Hematopoietic multipotent progenitor cell treated with erythropoietin and hydrocortisone succinate and interleukin-3 and kit ligand, for 4 days (in vitro differentiated cells): ENCODE measurements at places on chromosomes 2 and 18.
A peak's percentile ranks its signal among the peaks of the same experiment; 100 is the strongest.

DNA sequence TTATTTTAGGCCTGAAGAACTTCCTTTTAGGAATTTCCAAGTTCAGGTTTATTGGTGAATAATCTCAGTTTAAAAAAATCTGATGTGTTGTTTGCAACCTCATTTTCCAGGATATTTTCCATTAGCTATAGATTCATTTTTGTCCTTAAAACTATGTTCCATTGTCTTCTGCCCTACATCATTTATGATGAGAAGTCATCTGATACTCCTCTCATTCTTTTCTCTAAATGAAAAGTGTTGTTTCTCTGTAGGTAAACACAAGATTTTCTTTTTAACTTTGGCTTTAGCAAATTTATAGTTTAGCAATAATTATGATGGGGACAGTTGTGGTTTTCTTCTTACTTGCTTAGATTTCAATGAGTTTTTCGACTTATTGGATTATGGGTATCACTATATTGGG, 427.3 kb downstream of the DCDC2C start:
- no peak for DNase-seq

GRCh38 chr18:73636355-73636754, 511.3 kb downstream of the FBXO15 start:
- DNase-seq, result no peak

GRCh38 chr2:128269990-128270671, 48.5 kb downstream of the HS6ST1 start:
- no peak for DNase-seq

DNA sequence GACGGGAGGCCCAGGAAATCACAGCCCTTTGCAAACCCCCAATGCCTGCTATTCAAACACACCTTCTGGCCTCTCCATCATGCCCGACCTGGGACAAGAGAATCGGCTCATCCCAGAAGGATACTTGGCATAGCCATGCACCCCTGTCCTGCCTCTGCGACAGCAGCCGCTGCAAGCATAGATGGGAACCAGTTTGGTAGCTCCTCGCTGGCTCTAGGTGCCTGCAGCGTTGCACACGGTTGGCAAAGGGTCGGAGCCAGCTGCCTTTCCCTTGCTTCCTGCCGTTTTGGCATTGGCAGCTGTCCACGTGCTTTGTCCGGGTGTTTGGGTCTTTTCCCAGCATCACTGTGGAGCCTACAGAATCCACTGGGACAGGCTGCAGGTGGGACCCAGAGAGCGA, 76.9 kb downstream of the TWIST2 start:
- no peak for DNase-seq

DNA sequence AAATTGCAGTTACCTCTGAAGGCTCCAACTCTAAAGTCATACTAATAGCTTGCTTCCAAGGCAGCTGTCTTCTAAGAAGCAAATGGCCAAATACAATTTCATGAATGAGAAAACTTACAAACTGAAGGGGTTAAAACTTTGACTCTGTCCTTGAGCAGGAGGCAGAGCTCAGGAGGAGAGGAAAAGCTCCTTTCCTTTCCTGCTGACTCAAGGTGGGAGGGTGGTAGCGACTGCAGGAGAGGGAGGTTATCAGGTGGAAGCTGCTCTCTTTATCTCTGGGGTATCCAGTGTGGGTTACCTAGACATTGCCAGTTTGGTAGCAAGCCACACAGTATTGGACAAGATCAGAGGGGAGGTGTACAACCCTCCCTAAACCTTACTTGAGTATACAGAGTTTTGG, 2.7 kb upstream of the EFEMP1 start:
- no peak for DNase-seq

- peak; percentile 88 for DNase-seq
Observed at GRCh38 chr2:152166633-152167032, 8.9 kb downstream of the STAM2 start.

GRCh38 chr2:201904538-201905420, 98.4 kb downstream of the CDK15 start:
- no peak for DNase-seq

GRCh38 chr2:207403141-207403540, 126.6 kb upstream of the CREB1 start:
- DNase-seq, result no peak

GRCh38 chr2:191222507-191222906, 22.7 kb upstream of the MYO1B start:
- DNase-seq, result no peak

GRCh38 chr18:10804126-10804525, 278.3 kb downstream of the NAPG start:
- DNase-seq, result no peak

DNA sequence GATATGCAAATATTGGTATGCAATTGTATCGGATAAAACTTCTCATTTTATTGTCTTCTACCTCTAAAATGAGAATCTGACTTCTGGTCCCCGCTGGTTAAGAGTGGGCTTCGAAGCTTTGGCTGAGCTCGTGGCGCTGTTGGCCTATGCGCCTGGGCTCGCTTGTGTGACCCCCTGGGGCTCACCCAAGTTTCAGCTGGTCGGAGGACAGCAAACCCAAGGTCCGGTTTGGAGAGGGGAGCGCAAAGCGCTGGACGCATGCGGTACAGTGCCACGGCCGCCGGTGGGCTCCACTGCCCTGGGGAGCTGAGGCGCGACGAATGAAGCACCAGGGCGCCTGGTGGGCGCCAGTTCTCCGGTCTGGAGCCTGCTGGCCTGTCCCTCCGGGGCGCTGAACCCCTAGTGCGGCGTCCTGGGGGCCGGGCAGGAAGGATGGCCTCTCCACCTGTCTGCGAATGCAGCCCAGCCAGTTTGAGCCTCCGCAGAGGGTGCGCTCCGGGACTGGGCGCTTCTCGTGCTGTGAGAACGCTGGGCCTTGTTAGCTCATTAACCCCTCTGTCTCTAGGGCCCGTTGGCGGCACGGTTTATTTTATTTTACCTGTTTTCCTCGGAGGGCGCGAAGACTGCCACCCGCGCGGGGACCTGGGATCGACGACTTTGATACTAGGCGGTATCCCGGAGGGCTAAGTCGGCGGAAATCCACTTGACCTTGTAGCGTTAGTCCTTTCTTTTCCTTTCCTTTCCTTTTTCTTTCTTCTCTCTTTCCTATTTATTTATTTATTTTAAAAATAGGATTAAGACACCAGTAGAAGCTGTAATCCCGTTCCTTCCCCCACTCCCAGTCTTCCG, 10.4 kb downstream of the MEIS1 start:
- peak; percentile 75 for DNase-seq

DNA sequence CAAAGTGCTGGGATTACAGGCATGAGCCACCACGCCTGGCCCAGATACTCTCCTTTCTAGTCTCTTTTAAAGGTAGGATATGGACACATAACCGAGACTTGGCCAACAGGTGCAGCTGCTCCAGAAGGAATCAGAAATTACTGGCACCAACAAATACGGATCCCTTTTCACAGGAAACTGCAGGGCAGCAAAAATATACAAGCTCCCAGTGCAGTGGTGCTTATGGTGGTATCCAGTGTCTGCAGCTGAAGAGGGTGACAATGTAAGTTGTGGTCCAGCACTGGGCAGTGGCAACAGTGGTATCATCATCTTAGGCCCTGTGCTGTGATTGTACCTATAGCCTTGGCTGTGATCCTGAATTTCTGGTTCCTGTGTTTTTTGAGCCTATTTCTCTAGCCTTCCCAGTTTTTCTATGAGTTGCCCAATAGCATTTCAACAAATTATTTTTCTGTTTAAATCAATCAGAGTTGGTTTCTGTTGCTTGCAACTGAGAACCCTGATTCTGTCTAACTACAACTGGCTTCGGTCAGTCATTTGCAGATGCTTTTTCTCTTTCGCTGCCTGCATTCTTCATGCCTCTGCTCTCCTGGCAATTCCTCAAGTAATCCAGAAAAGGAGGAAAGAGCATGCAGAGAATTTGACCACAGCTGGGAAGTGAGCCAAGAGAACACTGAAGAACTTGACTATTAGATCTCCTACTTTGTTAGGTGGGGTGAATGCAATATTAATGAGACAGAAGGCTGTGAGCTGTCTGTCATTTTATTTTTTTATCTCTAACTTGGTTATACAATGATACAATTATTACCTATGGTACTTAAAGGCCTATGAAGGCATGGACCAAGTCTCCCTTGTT, 30.8 kb upstream of the EML4 start:
- DNase-seq, result no peak

DNA sequence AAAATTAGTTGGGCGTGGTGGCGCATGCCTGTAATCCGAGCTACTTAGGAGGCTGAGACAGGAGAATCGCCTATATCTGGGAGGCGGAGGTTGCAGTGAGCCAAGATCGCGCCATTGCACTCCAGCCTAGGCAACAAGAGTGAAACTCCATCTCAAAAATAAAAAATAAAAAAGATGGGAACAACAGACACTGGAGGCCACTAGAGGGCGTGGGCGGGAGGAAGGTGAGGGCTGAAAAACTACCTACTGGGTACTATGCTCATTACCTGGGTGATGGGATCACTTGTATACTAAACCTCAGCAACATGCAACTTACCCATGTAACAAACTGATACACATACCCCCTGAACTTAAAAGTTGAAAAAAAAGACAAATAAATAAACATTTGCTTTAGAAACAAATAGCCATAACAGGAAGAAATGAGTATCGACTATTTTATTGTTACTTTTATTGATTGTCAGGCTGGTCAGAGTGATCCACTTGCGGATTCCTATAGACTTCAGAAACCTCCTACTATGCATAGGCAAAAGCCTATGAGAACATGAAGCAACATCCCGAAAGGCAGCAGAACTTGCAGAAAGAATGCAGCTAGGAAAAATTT, 61.0 kb downstream of the TMEM163 start:
- peak; percentile 53 for DNase-seq
